ENCODE measurements at places on chromosomes 4 and X. TPM values are rescaled to one million over a fixed set of nuclear protein-coding genes. Genes with fewer than 3 reads are reported as not detected.

The BMX gene
- total RNA-seq = not detected

The MAGEA9B gene
- not detected for total RNA-seq

The DCX gene
- not detected for total RNA-seq

The CCDC160 gene
- total RNA-seq = not detected

The USP46 gene
- 15.8 TPM for total RNA-seq
